Activated CD4-positive, alpha-beta T cell treated with anti-CD3 and anti-CD28 coated beads, Interleukin-2, amount 10 ng/mL, durations not matched to agents 7 days and 5 days (primary cell): ENCODE measurements at places on chromosomes 7 and 10. TPM values are rescaled to one million over a fixed set of nuclear protein-coding genes. Genes with fewer than 3 reads are reported as not detected.

The AOC1 gene
- not detected for total RNA-seq

The IKZF1 gene
- total RNA-seq, result 379 TPM

DNA sequence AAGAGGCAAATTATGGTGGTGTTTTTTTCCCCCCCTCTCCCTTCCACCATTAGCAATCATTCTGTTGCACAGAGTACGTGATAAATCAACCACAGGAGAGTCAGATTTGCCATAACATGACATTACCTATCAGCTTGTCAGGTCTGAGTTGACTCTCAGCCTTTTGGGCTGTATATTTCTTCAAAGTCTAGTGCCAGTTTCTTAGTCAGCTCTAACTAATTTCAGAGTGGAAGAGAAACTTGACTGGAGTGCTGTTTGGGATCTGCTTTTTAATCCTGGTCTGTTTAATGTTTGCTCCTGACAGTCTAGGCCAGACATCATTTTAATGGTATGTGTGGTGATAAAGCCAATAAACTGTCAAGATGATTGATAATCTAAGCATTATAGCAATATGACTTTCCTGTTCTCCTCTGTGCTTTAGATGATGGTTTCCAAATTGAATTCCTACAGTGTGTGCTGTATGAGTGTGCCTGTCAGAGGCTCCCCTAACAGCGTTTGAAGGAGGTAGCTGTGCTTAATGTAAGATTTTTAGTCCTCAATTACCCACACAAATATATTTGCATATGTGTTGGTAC is 76.9 kb downstream of the LRMDA start:
- H3K4me1 ChIP-seq, result no peaks in the 10 kb centered on the region
- no peak overlapping the region for H3K27ac ChIP-seq
- H3K4me3 ChIP-seq, result no peak overlapping the region
- no peaks in the 10 kb centered on the region for H3K36me3 ChIP-seq

The CTAGE4 gene
- 1.4 TPM for total RNA-seq

- H3K36me3 ChIP-seq, result no peaks in the 10 kb centered on the region
- no peaks in the 10 kb centered on the region for H3K4me1 ChIP-seq
- H3K27me3 ChIP-seq, result peaks cover 15% of the 10 kb centered on the region
- H3K27ac ChIP-seq, result no peak overlapping the region
- no peak for DNase-seq
- no peak overlapping the region for H3K4me3 ChIP-seq
Observed at GRCh38 chr10:118870467-118871243, 115.9 kb upstream of the CACUL1 start.

DNA sequence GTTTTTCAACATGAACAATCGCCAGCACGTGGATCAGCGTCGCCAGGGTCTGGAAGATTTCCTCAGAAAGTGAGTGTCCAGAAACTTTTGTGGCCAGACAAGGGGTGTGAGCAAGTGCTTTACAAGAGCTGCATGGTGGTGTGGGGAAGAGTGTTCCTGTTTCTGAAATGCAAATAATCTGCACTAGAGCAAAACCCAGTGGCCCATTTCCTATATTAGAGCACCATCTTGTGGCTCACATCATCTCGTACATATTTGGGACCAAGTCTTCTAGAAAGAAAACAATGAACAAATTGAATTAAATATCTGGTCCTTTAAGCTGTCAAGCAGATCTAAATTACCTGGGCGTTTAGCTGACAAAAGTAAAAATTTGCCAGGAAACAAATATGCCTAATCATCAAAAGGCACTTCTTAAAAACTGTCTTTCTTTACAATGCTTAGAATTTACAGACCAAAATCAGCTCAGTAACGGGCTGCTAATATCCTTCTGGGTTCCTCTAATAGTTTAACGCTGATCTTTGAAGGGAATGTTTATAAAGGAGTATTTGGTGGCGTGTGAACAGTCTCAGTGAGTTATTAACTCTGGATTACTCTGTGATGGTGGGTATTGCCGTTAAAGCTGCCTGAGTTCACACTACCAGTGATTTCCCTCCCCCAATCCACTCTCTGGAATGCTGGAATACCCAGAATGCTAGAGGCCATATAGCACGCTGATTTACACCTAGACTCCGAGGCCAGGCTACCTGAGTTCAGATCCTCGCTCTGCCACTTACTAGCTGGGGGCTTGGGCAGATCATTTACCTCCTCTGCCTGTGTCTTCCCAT is 73.6 kb downstream of the SNX10 start:
- H3K27me3 ChIP-seq, result no peaks in the 10 kb centered on the region
- peaks cover 18% of the 10 kb centered on the region for H3K4me1 ChIP-seq
- H3K27ac ChIP-seq, result peak overlapping the region; percentile 72
- H3K4me3 ChIP-seq, result no peak overlapping the region

GRCh38 chr10:125025341-125025740 is 83.4 kb downstream of the ZRANB1 start:
- H3K27ac ChIP-seq, result no peak overlapping the region
- H3K4me3 ChIP-seq, result no peak overlapping the region
- DNase-seq, result no peak
- H3K4me1 ChIP-seq, result no peaks in the 10 kb centered on the region
- no peaks in the 10 kb centered on the region for H3K36me3 ChIP-seq

- no peak for DNase-seq
- H3K27ac ChIP-seq, result no peak overlapping the region
- no peaks in the 10 kb centered on the region for H3K36me3 ChIP-seq
- peaks cover 21% of the 10 kb centered on the region for H3K4me1 ChIP-seq
Observed at GRCh38 chr10:96719200-96719599, 1.1 kb downstream of the PIK3AP1 start.

The GATA3 gene
- 48.1 TPM for total RNA-seq

DNA sequence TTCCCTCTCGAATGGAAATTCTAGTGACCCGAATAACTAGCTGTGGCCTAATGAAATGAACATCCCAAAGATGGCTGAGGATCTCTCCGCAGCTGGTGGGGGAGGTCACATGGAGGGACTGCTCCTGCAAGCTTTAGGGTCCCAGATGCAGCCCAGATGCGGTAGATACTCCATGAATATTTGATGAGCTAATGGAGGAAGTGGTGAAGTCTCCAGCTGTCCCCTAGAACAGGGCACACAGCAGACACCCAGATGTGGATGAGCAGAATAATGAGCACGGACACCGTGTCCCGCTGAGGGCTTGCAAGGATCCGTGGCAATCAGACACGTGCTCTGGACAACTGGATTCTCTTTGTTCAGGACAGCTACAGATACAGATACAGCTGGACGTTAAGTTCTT is 59.2 kb downstream of the DENND2A start:
- peaks cover 8% of the 10 kb centered on the region for H3K27me3 ChIP-seq
- no peak overlapping the region for H3K27ac ChIP-seq
- H3K4me1 ChIP-seq, result no peaks in the 10 kb centered on the region
- no peak overlapping the region for H3K4me3 ChIP-seq
- no peaks in the 10 kb centered on the region for H3K36me3 ChIP-seq

GRCh38 chr7:55274156-55274555 is 91.0 kb upstream of the LANCL2 start:
- H3K4me1 ChIP-seq, result no peaks in the 10 kb centered on the region
- H3K4me3 ChIP-seq, result no peak overlapping the region
- no peak for DNase-seq

The NUTM2D gene
- total RNA-seq, result 2.1 TPM

DNA sequence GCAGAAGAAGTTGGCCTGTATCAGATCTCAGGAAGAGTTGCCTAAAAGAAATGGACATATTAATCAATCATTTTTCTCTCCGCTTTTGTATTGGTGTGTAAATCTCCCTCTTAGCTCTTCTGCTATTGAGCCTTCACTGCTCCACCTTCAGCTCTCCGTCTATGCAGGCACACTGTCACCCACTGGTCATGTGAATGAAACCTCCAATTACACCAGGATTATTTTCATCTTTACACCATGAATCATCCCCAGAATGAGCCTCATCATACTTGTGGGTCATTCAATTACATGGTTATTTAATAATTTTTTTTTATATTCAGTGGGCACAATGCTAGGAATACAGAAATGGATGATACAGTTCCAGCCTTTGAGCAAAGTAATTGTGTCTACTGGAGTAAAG is 92.6 kb downstream of the LRRC4 start:
- DNase-seq, result no peak
- H3K4me3 ChIP-seq, result no peak overlapping the region
- peaks cover 8% of the 10 kb centered on the region for H3K36me3 ChIP-seq

DNA sequence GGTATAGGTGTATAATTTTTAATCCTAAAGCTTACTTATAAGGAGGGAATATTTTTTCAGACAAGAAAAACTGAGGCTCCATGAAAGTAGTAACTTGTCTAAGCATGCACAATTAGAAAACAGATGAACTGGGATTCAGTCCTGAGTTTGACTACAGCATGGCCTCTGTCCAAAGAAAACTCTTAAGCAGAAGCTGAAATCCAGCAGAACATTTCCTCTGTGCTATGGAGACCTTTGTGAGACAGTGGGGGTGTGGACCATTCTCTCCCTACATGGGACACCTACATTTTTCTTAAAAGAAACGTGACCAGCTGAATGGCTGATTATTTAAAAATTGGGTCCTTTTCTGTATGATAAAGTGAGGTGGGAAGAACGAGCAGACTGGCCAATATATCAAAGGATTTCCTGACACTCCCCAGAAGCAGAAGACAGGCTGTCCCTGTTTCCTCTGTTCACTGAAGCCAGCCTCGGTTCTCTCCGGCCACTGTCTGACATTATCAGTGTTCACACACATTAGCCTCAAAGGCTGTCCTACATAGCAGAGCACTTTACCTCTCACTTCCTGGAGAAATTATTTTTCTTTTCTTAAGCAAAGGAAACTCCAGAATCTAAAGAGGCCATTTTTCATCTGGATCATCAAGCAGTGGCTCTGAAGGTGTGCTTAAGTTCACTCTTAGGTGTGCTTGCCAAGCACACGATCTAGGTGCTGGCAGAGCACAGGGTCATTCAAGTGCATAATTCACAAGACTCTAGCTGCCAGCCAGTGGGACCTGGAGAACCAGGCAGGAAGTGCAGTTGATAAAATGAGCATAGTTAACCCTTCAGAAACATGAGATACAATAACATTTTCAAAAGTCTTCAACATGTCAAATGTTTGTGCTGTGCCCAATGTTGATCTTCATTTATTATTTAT is 40.4 kb upstream of the KIAA1217 start:
- no peak overlapping the region for H3K27ac ChIP-seq
- H3K4me3 ChIP-seq, result no peak overlapping the region
- no peak for DNase-seq
- H3K36me3 ChIP-seq, result no peaks in the 10 kb centered on the region

DNA sequence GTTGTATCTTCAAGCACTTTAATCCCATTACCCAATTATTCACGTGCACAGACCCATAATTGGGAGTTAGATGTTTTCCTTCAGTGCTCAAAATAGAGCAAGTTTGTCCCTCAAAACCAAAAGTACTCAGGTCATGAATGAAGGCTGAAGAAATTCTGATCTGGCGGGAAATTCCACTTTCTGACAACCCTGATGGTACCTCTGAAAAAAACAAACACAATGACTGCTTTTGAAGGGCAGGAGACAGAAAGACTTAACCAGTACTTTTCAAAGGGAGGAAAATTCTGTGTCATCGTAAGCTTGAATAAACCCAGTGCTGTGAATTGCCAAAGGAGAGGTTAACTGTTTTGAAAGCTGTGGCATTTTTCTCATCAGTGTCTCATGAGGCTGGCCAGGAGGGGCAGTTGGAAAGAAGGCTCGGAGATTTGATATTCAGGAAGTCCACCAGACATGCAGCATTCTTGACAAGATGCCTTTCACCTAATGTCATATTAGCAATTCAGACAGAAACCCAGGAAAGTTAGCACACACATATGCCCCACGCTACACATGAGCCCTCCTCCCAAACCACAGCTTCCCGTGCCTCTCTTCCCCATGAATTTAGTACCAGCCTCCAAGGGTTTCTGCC is 347.0 kb downstream of the KCNMA1 start:
- H3K36me3 ChIP-seq, result no peaks in the 10 kb centered on the region
- H3K4me1 ChIP-seq, result no peaks in the 10 kb centered on the region
- H3K4me3 ChIP-seq, result no peak overlapping the region
- H3K27me3 ChIP-seq, result peaks cover 23% of the 10 kb centered on the region

The CUBN gene
- total RNA-seq, result 2.5 TPM

DNA sequence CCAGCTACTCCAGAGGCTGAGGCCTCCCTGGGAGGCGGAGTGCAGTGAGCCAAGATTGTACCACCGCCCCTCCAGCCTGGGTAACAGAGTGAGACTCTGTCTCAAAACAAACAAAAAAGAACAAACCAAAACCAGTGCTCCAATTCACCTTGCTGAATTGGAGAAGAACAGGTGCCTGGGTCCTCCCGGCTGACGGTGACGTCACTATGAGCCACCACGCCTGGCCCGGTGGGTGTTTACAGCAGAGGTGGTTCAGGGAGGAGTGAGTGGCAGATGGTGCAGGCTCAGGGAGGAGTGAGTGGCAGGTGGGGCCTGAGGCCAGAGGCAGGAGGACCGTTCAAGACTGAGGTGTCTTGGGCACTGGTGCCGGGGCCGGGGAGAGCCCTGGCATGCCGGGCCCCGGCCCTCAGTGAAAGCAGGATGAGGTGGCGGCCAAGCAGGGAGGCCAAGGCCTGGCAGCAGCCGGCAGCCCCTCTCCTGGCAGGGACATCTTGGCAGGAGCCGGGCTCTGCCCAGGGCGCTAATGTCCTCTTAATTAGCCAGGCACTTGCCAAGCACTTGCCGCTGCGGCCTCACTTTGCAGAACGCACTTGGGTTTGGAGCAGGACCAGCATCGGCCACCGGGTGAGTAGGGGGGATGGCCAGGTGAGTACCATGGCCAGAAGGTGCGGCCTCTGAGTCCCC is 162.8 kb upstream of the TNRC18 start:
- H3K4me3 ChIP-seq, result no peak overlapping the region
- no peaks in the 10 kb centered on the region for H3K36me3 ChIP-seq
- no peaks in the 10 kb centered on the region for H3K4me1 ChIP-seq
- peaks cover 23% of the 10 kb centered on the region for H3K27me3 ChIP-seq
- DNase-seq, result no peak

The CRTAC1 gene
- not detected for total RNA-seq
